ENCODE measurements at places on chromosomes 7 and 10. TPM values are rescaled to one million over a fixed set of nuclear protein-coding genes. Genes with fewer than 3 reads are reported as not detected.

GRCh38 chr7:150382844-150383225 lies 3.7 kb downstream of the ZNF775 start:
- no peak for ATAC-seq

GRCh38 chr7:128309976-128310375 lies 33.7 kb downstream of the RBM28 start:
- ATAC-seq = no peak

DNA sequence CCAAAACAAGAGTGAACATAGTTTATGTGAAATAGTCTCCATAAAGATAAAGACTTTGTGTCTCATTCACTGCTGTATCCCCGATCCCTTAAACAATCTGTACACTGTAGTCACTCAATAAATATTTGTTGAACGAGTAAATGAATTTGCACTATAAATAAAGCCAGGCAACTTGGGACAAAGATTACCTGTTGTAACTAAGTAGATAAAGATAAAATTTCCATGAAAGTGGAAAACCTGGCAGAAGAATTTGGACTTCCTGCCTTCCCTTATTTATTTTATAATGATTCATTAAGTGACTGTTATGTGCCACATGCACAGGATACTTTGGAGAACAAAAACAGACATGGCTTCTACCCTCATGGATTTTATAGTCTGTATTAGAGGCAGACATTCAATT lies 277.7 kb upstream of the KAT6B start:
- no peak for ATAC-seq

- no peak for ATAC-seq
These were observed 15.9 kb downstream of the BZW2 start for GRCh38 chr7:16661924-16662323.

- no peak for ATAC-seq
These were observed 50.7 kb downstream of the UNCX start for GRCh38 chr7:1283337-1283736.

GRCh38 chr7:135672560-135673359 lies 10.4 kb downstream of the STMP1 start:
- ATAC-seq = peak; percentile 73

- no peak for ATAC-seq
These were observed 450.9 kb upstream of the MKI67 start for GRCh38 chr10:128576943-128577670.

- ATAC-seq = peak; percentile 96
These were observed 18.0 kb downstream of the MACC1 start for GRCh38 chr7:20199015-20199737.

DNA sequence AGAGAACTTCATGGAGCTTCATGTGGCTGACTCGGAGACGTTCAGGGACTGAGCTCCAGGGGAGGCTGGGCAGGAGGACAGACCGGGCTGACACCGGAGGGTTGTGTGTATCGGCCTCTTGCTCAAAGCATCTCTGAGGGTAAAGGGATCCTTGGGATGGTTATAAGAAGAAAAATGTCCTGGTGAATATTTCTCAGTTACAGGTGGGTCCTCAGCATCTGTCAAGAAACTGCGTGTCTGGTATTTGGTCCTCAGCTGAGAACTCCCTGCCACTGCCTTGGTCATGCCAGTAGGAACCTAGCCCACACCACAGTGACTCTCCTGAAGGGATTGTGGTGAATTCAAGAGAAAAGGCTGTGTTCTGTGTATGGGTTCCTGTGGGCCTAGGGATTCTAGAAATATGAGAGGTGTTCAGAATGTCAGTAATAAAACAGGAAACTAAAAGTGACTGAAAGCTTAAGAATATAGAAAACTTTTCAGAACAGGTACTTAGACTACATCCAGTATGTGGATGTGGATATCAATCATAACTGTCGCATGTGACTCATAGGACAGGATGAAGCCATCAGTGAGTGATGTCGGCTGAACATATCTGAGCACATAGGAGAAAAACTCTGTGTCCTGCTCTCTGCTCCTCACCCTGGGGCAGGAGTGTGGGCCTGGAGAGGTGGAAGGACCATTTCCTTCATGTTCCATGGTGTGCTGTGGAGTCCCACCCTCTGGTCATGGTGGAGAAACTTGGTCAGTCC lies 28.4 kb downstream of the MBL2 start:
- no peak for ATAC-seq

- ATAC-seq = no peak
These were observed 127.5 kb downstream of the SNX10 start for GRCh38 chr7:26419198-26419597.

DNA sequence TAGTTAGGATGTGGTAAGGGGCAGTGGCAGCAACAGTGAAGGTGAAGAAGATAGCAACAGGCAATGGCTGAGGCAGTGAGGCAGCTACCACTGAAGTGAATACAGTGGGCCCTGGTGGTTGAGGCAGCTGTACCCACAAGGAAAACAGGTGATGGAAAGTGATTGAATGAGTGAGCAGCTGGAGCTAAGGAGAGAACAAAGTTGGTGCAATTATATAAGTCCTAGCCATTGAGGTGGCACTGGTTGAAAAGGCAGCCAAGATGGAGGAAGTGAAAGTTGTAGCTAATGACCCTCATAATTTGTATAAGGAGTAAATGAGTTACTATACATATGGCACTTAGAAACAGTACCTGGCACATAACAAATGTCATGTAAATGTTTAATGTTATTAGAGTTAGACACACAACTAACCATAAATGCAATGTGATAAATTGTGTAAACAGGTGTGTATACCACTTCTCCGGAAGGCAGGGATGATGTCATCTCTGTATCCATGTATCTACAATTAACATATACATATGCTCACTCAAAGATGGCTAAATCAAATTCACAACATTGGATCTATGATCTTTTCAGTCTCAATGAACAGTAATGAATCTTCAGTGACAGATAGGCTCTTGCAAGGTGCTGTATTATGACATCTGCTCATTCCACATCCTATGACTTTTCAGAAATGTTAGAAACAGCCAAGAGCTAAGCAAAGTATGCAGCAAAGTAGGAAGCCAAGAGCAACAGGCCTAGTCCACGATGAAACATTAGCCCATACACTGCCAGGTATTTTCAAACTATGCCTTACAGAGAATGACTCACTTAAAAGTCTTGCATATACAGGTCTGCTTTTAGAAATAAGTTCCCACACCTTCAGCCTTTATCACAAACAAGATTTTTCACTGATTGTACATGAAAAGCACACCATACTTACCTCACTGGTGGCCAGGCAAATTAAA lies 10.7 kb downstream of the XPNPEP1 start:
- ATAC-seq = peak; percentile 89

DNA sequence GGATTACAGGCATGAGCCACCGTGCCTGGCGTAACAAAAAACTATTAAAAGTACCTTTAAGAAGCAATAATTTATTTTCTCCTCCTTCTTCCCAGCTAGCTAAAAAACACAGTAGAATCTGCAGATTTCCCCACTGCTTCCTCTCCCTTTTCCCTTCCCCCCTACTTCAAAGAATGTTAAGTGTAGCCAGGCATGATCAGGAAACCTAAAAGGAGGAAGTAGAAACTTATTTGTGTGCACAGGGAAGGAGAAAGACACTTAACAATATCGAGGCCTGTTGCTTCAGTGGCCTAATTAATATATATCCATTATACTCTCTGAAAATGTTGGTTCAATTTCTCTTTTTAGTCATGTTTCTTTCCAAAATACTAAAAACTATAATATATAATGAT lies 127.7 kb downstream of the NRBF2 start:
- no peak for ATAC-seq

DNA sequence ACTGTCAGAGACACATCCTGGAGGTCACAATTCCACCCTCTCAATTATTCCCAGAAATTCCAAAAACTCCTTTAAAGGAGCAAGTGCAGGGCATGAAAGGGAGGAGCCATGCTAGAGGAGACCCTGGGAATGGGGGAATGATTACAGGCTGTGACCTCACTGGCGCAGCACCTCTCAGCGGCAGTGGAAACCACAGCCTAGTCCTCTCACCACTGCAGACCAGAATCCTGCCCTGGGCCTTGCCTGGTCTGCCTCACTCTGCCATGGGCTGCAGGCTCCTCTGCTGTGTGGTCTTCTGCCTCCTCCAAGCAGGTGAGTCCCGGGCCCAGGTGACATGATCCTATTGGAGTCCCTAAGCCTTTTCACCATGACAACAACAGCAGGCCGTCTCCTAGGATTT lies 50.5 kb upstream of the PRSS58 start:
- no peak for ATAC-seq

DNA sequence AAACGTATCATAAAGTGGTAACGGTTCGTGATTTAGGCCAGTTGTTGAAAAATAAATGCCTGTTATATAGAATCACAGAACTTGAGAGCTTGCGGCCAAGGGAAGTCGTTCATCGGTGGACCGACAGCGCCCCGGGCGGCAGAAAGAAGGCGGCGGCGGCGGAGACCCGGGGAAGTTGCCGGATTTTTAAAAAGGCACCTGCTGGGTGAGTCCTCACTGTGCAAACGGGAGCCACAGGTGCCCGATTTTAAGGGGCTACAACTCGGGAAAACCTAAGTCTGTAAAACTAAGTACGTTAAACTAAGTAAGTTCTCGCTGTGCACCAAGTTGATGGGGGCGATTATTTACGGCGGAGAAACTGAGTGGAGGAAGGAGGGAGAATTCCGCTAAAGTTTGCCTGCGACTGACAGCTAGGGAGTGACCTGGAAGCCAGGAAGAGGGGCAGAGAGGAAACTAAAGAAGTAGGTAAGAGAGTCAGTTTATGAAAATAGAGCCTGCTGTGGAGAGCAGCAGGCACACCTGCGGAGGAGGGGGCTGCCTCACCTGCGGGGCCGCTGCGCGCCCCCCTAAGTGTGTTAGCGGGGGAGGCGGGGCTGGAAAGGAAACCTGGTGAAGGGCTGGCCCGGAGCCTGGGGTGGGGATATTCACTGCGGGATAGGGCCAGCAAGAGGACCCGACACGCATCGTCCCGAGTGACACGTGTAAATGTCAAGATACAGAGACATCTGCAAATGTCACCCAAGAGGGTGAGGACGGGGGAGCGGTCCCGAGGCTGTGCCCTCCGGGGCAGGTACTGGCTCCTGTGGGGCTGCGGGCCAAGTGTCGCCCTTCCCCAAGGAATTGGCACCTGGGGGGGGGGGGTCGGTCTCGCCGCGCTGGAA lies 996 bp downstream of the ADAM12 start:
- no peak for ATAC-seq

DNA sequence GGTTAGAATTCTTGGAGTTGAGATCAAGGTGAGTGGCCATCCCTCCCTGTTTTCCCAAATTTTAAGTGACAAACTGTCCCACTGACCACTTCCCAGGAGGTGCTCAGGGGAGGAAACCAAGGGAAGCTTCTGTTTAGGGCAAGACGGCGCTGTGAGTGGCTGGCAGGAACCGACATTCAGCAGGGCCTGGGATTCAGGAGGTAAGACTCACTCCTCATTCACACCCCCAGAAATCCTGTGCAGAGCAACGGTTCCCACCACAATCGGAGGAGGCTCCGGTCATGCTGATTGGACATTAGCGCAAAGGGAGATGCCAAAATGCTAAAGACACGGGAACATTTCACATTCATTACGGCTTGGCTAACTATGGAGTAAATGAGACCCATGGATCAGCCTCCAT lies 200.9 kb downstream of the GRID1 start:
- ATAC-seq = no peak

DNA sequence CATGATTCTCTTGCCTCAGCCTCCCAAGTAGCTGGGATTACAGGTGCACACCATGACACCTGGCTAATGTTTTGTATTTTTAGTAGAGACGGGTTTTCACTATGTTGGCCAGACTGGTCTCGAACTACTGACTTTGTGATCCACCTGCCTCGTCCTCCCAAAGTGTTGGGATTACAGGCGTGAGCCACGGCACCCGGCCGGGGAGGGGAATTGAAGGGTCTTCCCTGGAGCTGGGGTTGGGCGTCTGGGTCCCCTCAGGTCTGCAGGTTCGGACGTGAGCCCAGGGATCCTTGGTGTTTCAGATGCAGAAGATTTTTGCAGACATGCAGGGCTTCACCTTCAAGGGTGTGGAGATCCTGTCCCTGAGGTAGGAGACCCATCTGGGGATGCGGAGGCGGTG lies 6.0 kb upstream of the MUC12 start:
- no peak for ATAC-seq

GRCh38 chr10:22544325-22545068 lies 169.9 kb downstream of the PIP4K2A start:
- no peak for ATAC-seq

DNA sequence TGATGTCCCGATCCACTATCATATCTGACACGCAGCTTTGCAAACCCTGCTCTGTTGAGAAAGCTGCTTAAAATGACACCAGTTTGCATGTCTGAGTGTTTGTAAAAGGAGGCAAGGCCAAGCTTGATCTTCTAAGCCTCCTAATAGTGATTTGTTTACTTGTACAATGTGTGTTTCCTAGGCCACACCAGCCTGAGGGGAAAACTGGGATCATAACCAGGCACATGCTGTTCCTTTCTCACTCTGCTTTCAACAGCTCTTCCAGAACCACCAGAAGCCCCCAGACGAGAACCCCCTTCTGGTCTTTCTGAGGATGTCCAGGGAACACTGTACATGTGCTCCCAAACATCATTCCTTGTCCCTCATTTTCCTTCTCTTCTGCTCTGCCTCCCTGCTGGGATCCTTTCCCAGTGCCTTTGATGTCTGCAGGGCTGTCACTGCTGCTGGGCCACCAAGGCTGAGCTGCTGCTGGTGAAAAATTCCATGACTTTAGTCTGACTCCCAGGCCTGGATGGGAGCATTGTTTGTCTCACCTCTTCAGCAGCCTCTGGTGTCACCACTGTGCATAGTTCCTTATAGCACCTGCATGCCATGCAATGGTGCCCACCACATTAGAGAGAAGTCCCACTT lies 4.0 kb upstream of the LGI1 start:
- no peak for ATAC-seq

- ATAC-seq = no peak
These were observed 29.4 kb downstream of the DNAJB9 start for GRCh38 chr7:108598914-108599580.

DNA sequence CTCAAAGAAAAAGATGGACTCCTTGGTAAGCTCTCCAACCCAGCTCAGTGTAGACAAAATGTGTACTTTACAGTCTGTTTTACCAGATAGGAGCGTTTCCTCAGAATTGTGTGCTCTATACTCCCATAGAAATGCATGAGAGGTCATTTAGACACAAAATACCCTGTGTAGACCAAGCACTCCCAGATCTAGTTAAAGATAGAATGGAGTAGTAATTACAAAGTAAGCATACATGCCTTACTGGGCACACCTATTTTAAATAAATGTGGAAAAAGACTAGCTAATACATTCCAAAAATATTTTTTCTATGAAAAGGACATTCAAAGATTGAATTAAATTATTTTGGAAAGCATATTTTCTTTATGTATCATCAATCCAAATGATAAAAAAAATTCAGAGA lies 271.9 kb upstream of the DGKB start:
- ATAC-seq = no peak

DNA sequence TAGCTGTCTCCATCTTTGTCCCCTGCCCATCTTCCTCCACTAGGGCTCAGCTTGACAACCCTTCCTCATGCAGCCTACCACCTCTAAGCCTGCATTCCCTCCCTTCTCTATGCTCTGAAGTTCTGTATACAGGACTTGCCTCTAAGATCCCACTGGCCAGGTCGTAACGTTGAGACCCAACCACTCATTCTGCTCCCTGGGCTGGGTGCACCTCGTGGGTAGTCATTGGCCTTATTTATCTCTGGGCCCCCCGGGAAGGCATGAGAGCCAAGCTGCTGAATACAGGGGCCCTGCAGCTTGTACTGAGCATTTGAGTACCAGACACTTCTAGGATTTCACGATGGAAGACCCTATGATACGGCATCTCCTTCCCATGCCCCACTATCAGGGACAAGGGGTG lies 31.2 kb downstream of the MYL10 start:
- ATAC-seq = no peak

The NACAD gene
- 0.20 TPM for total RNA-seq

The TBL2 gene
- 19.2 TPM for total RNA-seq

The NSUN6 gene
- total RNA-seq = 4.8 TPM

The GRM3 gene
- total RNA-seq = not detected

The PRRT4 gene
- total RNA-seq = 1.3 TPM

The NUDT13 gene
- total RNA-seq = 1.0 TPM

The CC2D2B gene
- total RNA-seq = 0.36 TPM
